ENCODE measurements at places on chromosomes 4 and X.

DNA sequence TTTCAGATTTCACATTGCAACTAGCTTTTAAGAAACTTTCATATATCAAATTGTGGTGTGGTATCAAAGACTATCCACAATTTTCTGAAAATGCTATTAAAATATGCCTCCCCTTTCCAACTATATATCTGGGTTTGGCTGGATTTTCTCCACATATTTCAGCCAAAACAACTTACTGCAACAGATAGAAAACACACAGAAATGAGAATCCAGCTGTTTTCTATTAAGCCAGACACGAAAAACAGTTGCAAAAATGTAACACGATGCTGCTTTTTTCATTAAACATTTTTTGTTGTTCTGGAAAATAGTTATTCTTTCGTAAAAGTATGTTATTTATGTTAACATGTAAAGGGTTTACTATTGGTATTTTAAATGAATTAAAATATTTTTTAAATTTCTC, 33.1 kb downstream of the DCTD start:
- DNase-seq: no peak

- no peak for DNase-seq
These were observed 185.5 kb downstream of the NDST4 start for GRCh38 chr4:114927881-114928280.

GRCh38 chr4:86961605-86962295, 26.9 kb downstream of the AFF1 start:
- DNase-seq: peak; percentile 33

- no peak for DNase-seq
These were observed 39.0 kb downstream of the WDR13 start for GRCh38 chrX:48636301-48636700.

GRCh38 chr4:83604321-83604720, 68.4 kb downstream of the GPAT3 start:
- no peak for DNase-seq

DNA sequence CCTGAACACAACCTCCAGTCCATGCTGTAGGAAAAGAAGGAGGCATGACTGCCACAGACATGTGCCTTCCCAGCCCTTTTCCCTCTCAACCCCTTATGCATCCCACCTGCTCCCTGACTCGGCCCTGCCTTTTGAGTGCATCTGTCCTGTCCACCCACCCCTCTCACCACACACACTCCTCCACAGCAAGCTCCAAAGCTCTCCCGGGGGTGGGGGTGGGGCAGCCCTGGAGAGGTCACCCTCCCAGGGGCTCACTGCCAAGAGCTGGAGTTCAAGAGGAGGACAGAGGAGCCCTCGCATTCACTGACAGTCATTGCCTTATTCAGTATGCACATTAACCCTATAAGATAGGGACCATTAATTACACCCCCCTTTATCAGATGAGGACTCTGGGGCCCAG, 46.6 kb upstream of the MAMLD1 start:
- DNase-seq: no peak
